Fibroblast of mammary gland (primary cell): ENCODE measurements at places on chromosomes 6 and 20.

DNA sequence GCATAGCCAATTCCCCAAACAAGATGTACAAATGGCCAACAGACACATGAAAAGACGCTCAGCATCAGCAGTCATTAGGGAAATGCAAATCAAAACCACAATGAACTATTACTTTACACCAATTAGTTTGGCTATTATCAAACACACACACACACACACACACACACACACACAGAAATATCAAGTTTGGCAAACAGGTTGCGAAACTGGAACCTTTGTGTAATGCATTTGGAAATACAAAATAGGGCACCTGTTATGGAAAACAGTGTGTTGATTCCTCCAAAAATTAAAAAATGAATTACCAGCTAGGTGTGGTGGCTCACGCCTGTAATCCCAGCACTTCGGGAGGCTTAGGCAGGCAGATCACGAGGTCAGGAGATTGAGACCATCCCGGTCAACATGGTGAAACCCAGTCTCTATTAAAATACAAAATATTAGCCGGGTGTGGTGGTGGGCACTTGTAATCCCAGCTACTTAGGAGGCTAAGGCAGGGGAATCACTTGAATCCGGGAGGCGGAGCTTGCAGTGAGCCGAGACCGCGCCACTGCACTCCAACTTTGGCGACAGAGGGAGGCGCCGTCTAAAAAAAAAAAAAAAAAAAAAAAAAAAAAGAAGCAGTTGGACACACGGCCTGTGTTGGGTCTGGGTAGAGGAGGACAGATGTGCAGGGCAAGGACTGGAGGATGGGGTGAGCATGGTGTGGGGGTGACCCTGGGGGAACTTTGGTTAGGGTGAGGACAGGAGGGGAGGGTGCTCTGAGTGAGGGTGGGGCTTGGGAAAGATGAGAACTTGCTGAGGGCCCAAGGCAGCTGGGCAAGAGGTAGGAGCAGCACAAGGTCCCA is 23.8 kb downstream of the HLA-F start:
- no peak for DNase-seq

DNA sequence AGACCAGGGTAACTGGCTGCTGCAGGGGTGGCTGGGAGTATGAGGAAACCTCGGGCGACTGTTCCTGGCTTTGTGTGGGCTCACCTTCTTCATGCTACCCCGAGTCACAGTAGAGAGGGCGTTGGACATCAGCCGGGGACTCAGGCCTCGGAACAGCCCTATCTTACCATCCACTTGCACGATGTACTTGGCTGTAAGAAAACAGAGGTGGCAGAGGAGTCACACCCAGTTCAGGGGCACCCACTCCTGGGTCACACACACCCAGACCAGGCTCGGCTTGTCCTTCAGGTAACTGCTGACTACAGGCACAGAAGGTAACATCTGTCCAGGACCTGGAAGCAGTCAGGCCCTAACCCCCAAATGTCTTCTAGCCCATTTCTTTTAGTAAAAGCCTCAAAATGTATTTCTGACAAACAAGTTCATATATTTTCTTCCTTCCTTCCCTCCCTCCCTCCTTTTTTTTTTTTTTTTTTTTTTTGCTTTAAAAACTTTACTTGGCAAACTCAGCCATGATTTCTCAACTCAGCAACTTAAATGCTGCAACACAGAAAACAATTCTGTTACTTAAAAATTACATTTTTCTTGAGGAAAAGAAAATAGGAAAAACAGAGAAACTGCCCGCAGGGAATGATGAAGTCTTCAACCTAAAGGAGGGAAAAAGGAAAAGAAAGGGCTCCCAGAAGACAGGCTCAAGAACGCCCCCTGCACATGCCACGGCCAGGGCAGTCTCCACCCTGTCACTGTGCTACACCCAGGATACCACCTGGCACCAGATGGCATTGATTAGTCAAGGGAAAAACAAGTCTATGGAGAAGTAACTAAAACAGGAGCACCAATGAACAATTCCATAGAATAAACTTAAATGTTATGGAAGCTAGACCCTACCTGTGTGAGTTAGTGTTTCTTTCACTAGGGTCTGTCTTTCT is 7.3 kb downstream of the MTCH1 start:
- DNase-seq = no peak

DNA sequence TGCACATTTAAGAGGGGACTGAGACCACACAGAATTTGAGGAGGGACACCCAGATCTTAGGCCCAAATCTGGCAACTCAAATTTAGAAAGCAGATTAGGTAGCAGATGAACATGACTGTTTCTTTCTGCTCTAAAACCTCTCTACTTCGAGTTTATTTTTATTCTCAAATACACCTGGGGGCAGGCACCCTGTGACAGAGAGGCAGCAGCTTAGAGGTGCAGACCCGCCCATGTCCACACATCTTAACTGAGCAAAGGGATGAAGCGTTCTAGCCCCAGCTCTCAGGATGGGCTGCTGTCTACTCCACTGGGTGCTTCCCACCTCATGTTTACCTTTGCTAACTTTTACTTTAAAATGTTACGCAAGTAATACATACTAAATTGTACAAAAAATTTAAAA is 125.0 kb downstream of the SLC23A2 start:
- no peak for DNase-seq

DNA sequence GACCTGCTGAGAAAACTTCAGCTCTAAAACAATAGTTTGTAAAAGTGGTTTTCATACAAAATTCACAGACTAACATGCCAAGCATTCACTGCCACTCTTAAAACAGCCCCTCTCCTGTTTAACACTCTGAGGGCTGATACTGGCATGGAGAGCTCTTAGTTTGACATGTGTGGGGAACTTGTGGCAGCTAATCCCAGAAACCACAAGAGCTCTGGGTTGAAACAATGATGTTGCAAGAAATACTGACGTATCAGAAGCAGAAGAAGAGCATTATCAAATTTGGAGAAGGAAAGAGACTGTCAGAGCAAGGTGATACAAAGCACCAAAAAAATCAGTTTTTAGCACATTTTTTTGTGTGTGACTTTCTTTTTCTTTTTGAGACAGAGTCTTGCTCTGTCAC is 5.1 kb downstream of the BEND3 start:
- DNase-seq = no peak

DNA sequence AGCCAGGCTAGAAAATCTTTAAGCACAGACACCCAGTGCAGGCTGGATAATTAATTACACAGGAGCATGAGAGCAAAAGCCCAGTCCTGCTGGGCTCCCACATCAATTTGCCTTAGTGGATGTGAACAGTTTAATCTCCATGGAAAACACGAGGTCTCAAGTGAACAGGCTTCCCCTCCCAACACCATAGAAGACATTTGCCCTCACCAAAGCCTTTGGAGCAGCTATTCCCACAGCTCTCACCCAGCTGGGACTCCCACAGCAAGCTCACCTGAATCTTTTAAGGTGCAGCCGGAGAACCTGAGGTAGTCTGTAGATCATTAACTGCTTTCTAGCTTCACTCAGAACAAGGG is 12.0 kb downstream of the TOMM6 start:
- DNase-seq = no peak
